ENCODE measurements at places on chromosomes 12 and 14. TPM values are rescaled to one million over a fixed set of nuclear protein-coding genes. Genes with fewer than 3 reads are reported as not detected.

ANKRD33 gene
- total RNA-seq = not detected

DACT1 gene
- total RNA-seq = 2.9 TPM

KRT86 gene
- 0.34 TPM for total RNA-seq

IFNG-AS1 gene
- not detected for total RNA-seq

PRKCH gene
- total RNA-seq = 25.8 TPM

TNFAIP2 gene
- total RNA-seq = 145 TPM

ZNF891 gene
- 2.7 TPM for total RNA-seq

KRT2 gene
- total RNA-seq = not detected

CCDC197 gene
- total RNA-seq = not detected

SERPINA1 gene
- 10.4 TPM for total RNA-seq

TEX52 gene
- total RNA-seq = not detected

ESPL1 gene
- 2.0 TPM for total RNA-seq

CDCA3 gene
- total RNA-seq = 2.6 TPM

BCL2L14 gene
- total RNA-seq = not detected

ITGA7 gene
- total RNA-seq = 219 TPM

PTPRO gene
- 0.75 TPM for total RNA-seq

HCAR3 gene
- 1.9 TPM for total RNA-seq

GARIN6 gene
- total RNA-seq = not detected

CEBPE gene
- 0.68 TPM for total RNA-seq

SLC8A3 gene
- total RNA-seq = 0.19 TPM

PRKAB1 gene
- 51.8 TPM for total RNA-seq

RNASE3 gene
- not detected for total RNA-seq

ADCY4 gene
- total RNA-seq = 103 TPM

KLRF2 gene
- not detected for total RNA-seq

P2RX4 gene
- total RNA-seq = 219 TPM

GPR65 gene
- total RNA-seq = 1.6 TPM

RHOJ gene
- 5.3 TPM for total RNA-seq

MYH6 gene
- total RNA-seq = not detected

DPY19L2 gene
- 43.5 TPM for total RNA-seq

RNF212B gene
- not detected for total RNA-seq

TCHP gene
- total RNA-seq = 15.0 TPM

DLST gene
- 96.9 TPM for total RNA-seq

KRT7 gene
- total RNA-seq = 4.0 TPM

SYNDIG1L gene
- total RNA-seq = not detected

Measured in subcutaneous adipose tissue (tissue), 4 donors.